ENCODE measurements at places on chromosomes 11 and 22.

DNA sequence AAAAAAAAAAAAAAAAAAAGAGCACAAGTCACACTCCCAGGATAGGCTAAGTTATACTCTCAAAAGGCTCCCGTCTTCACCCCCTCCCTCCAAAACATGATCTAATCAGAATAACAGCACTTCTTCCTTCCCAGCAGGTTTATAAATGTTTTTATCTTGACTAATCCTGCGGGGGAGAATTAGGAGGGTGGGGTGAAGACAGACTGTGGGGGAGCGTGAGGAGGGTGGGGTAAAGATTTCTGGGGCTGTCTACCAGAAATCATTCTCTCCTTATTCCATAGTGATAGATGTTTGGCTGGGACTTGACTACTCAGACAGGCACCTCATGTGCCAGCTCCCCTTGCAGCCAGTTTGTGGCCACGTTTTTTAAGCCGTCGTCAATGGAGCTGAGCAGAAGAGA is 17.0 kb downstream of the KCNE3 start:
- DNase-seq = no peak

GRCh38 chr11:93823210-93823609 is 27.2 kb downstream of the VSTM5 start:
- no peak for DNase-seq

- no peak for DNase-seq
These were observed 70.7 kb upstream of the THY1 start for GRCh38 chr11:119493712-119494111.

GRCh38 chr11:120403966-120404365 is 67.8 kb downstream of the ARHGEF12 start:
- DNase-seq = no peak

DNA sequence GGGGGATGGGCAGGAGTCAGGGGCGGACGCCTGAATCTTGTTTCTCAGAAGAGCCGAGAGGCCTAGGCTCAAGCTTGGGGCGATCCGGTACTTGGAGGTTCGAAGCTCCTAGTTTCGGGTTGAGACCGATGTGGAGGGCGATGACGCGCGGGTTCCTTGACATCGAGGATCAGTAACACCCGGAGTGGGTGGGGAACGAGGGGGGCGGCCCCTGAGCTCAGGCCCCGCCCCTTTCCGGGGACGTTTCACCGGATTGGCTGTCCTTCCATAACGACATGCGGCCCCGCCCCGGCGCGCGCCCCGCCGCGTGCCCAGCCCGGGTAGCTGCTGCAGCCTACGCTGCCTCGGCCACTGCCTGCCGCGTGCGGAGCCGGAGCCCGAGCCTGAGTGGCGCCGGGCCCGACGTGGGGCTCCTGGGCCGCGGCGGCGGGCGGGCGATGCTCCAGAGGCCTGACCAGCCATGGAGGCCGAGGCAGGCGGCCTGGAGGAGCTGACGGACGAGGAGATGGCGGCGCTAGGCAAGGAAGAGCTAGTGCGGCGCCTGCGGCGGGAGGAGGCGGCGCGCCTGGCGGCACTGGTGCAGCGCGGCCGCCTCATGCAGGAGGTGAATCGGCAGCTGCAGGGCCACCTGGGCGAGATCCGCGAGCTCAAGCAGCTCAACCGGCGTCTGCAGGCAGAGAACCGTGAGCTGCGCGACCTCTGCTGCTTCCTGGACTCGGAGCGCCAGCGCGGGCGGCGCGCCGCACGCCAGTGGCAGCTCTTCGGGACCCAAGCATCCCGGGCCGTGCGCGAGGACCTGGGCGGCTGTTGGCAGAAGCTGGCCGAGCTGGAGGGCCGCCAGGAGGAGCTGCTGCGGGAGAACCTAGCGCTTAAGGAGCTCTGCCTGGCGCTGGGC is at the start of gene CCDC85B:
TSS of gene CCDC85B (plus strand) at position 350 of the 895 bp plus-strand sequence. CDS start at position 461, 111 bp downstream.
- peak; percentile 99 for DNase-seq

DNA sequence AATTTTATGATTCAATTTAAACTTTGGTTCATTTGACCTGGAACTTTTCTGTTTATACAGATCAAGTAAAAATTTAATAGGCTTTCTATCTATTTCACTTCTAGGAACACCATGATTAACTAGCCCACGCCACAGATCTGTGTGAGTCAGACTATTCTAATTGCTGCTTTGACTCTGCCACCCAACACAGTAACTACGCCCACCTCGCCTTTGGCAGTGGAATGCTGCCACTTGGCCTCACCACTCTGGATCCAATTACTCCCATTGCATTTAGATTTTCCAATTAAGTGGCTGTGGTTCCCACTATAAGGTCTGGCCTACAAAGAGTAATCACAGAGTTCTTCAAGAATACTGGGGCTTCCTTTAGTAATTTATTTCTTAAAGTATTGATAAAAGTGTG is 46.6 kb upstream of the LIN7C start:
- DNase-seq = no peak

DNA sequence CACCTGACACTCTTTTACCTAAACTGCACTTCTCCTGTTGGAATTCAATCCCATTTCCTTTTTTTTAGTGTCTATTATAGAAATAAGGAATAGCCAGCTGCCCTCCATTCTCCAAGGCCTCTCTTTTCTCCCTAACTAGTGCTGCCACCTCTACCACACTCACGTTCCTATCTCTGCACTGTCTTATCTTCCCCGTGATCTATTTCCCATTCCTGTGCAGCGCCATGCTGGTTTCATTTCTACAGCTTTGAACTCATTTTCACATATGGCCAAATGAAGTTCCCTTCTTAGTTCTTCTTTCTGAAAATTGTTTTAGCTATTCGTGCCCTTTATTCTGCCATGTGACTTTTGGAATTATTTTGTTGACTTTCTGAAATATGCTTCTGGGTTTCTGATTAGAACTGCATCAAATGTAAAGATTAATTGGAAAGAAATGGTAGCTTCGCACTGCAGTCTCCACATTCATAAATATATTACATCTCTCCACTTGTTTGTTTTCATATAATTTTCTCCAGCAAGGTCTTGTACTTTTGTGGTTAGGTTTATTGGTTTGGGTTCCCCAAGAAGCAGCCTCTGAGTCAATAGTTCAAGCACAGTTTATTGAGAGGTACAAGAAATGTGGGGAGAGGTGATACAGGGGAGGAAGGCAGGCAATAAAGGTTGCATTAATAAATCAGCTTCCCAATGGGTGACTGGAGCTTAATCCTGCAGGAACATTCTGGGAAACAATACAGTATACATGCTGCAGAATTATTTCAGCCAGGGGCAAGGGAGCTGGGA is 43.7 kb upstream of the DRD2 start:
- DNase-seq = no peak

DNA sequence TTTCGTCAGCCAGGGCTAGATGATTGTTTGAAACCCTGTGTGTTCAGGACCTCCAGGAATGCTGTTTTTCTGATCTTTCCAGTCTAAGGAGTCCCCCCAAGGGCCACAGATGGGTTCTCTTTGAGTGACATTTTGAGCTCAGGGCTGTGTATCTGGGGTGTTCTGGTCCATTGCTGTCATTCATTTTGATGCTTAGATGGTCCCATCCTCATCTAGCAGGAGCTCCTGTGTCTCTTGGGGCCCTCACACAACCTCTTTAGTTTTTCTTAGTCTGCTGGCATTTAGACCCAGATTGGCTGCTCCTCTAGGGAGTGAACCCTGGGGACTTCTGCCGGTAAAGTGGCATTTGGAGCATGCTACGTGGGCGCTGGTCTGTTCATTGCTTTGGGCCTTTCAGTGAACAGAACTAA is 39.1 kb downstream of the MED15 start:
- no peak for DNase-seq

DNA sequence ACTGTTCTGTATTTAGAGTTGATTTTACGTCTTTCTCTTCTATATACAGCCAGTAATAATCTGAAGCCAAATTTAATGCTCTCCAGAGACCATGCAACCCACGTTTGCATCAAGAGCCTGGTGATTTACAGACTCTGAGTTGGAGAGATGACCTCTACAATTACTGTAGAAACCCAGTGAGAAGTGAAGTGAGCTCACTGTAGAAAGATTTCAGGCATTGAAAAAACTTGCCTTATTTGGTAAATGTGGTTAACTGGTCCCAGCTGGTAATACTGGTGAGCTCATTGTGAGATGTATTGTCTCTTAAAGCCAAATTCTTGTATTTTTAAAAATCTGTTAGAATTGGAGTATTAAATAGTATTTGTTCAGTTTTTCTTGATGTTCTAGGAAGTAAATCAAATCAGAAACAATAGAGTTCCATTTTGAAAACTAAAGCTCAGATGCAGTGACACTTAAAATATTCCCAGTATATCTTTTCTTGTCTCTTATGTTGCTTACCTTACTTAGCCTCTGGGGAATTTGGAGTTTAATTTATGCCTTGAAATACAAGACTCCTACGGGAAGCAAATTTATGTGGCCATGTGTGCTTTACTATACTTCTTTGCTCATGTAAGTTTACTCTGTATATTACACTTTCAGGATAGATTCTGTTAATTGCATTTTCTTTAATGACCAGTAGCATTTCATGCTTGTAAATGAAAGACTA is 189.9 kb downstream of the ARHGAP42 start:
- DNase-seq = no peak

- no peak for DNase-seq
These were observed 10.8 kb downstream of the TTLL8 start for GRCh38 chr22:50047346-50047745.

GRCh38 chr11:4713241-4713640 is 8.7 kb downstream of the MMP26 start:
- no peak for DNase-seq

- DNase-seq = no peak
These were observed 80.4 kb downstream of the ATXN10 start for GRCh38 chr22:45752036-45752435.

- no peak for DNase-seq
These were observed 47.7 kb downstream of the TRIOBP start for GRCh38 chr22:37744589-37744988.

DNA sequence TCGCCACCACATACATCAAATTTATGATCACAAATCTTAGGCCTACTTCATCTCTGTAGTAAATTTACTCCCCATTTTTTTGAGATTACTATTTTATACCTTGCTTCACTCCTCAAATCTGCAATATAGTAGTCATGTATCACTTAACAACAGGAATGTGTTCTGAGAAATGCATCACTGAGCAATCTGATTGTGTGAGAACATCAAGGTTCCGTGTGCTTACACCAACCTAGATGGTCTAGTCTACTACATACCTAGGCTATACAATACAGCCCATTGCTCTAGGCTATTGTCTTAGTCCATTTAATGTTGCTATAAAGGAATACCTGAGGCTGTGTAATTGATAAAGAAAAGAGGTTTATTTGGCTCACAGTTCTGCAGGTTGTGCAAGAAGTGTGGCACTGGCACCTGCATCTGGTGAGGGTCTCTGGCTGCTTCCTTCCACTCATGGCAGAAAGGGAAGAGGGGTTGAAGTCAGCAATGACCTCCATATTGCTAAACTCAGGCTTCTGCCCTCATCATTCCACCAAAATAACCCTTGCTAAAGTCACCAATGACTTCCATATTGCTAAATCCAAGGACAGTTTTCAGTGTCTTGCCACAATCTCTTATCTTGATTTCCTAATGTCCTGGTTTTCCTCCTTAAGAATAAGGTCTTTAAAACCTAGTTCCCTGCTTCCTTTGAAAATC is 140.3 kb downstream of the RBFOX2 start:
- no peak for DNase-seq

DNA sequence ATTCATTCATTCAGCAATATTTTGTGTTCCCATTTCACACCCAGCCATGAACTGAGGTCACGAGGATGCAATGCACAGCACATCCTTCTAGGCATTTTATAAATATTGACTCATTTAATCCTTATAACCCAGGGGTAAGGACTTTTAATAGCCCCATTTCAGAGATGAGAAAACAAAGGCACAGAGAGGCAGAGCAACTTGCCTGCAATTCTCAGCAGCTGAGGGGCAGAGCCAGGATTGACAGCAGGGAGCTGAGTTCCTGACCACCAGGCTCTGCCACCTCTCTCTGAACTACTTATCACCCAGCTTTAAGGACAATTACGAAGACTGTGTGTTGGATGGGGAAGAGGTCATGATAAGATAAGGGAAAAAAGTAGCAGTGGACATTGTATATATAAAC is 12.8 kb upstream of the FGF3 start:
- DNase-seq = no peak

GRCh38 chr11:70944636-70945035 is 307.7 kb downstream of the SHANK2 start:
- DNase-seq = no peak

DNA sequence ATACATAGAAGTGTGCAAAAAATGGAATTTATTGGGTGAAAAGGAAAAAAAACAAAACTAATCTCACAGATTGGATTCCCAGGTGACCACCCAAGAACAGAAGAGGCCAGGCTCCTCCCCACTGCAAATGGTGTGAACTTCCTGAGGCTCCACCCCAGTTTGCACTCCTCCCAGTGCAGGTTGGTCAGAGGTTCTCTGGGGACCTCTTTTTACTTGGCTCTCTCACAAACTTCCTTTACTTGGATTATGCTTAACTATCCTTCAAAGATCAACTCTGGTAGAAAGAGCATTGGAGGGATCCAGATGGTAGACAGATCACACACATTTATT is 138.9 kb upstream of the CCDC90B start:
- no peak for DNase-seq

GRCh38 chr22:39176143-39176713 is 23.7 kb upstream of the CBX7 start:
- DNase-seq = no peak

DNA sequence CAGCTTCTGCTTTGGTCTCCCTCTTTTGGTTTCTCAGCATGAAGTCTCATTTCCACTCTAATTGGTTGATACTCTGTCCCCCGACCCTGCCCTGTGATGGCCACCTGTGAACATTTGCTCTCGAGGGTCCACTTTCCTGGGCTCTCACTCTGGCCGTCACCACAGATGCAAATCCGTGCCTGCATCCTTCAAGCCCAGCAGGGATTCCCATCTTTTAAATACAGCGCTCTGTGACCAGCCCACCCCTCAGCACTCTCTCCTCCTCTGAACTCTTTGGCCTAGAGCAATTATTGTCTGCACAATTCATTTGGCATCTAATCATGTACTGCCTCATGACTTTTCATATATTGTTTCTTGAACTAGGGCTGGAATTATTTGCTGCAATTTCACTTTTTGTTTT is 26.0 kb downstream of the PKNOX2 start:
- DNase-seq = no peak

- DNase-seq = peak; percentile 4
These were observed 165.9 kb upstream of the NCAM1 start for GRCh38 chr11:112795142-112795815.

DNA sequence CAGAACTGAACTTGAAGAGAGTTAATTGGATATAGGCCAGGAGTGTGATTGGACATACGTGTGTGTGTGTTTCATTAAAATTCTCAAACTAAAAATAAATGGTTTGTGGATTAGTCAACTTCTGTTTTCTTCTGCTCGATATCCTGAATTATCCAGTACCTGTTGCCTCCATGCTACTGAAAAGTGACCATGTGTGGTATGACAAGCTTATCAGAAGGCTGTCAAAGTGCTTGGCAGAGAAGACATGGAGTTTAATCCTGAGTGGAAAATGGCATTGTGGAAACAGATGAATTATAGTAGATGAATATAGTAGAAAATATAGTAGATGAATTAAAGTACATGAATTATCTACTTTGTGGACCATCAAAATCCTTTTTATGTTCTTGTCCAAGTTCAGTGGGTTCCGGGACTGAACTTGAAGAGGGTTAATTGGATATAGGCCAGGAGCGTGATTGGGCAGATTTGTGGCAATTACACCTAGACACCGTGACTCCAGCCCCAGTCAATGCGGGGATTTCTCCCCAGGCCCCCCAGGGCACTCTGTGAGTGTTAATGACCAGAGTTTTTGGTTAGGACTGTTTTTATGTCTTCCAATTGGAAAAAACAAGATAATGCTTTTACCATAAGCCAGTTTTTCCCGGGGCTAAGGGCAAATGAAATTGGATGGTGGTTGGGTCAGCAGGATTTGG is 30.1 kb downstream of the GRAMD1B start:
- DNase-seq = no peak
